ENCODE measurements at places on chromosomes 4 and X. TPM values are rescaled to one million over a fixed set of nuclear protein-coding genes. Genes with fewer than 3 reads are reported as not detected.

Gene FABP2
- not detected for total RNA-seq

Gene MID2
- total RNA-seq = 8.7 TPM

Gene STAP1
- total RNA-seq = not detected

Gene TCP11X2
- total RNA-seq = not detected

Gene HMX1
- total RNA-seq = not detected

Gene ADH1A
- total RNA-seq = not detected

Gene TCEAL7
- total RNA-seq = not detected

Gene SATL1
- total RNA-seq = not detected

Gene PCDH10
- 0.19 TPM for total RNA-seq

Gene HPGDS
- not detected for total RNA-seq

Gene NLGN3
- total RNA-seq = 0.84 TPM

Gene MAMLD1
- total RNA-seq = 5.5 TPM

Gene H2BW1
- total RNA-seq = not detected

Gene WDR17
- total RNA-seq = 2.3 TPM

Gene ASMT
- total RNA-seq = 0.53 TPM

Gene PSMD10
- 69.2 TPM for total RNA-seq

Gene TLL1
- 0.38 TPM for total RNA-seq

Gene PGAM4
- 0.46 TPM for total RNA-seq

Gene SLIT2
- 0.18 TPM for total RNA-seq

Gene CXCL8
- total RNA-seq = 11.2 TPM

Gene SYNPO2
- total RNA-seq = 1.3 TPM

Gene AFM
- total RNA-seq = not detected

Gene F9
- not detected for total RNA-seq

Gene LDB2
- total RNA-seq = not detected

Gene PDCL2
- total RNA-seq = not detected

Gene CXCL5
- 34.0 TPM for total RNA-seq

Gene RADX
- total RNA-seq = 0.07 TPM

Gene MAGEB1
- total RNA-seq = not detected

Gene TMPRSS11A
- total RNA-seq = not detected

Gene AR
- 2.7 TPM for total RNA-seq

Gene CXCL1
- total RNA-seq = 9.5 TPM

Gene SPIN2A
- 0.11 TPM for total RNA-seq

Gene TEX13A
- total RNA-seq = not detected

Gene GTPBP6
- 51.6 TPM for total RNA-seq

Gene C4orf36
- 1.1 TPM for total RNA-seq

Gene IL1RAPL1
- total RNA-seq = not detected

Data from A549 treated with GW870086 at 1 μM for 4 hours (cell line).